ENCODE measurements at places on chromosomes 5 and 9.

DNA sequence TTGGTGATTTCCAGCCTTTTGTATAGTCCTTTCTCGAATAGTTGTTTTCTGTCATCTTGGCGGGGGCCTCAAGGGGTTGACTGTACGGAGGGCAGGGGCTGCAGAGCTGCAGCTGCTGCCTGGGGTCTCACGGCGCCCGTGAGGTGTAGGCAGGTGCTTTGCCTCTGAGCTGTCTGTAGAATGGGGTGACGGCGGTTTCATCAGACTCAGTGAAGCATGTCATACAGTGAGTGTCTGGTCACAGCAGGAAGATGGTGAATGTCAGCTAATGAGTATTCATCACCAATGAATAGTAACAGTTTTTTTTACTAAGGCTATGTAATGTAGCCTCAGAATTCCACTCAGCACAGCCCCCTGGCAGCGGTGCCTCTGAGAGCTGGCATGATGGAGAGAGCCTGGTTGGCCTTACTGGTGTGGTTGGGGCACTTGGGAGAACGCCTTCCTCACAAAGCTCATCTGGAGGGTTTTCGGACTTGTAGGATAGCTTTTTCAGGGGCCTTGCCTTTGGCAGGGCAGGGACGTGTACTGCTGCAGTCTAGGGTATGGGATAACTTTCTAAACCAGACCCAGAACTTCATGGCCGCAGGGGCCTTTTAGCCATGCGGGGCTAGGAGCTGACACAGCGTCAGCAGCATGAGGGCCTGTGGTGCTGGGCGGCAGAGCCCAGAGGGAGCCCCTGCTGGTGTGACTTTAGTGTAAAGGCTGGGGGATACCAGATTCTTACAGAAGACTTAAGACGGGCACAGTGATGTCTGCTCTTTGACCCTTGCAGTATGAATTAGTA, 15.0 kb downstream of the TENT4A start:
- peak; percentile 80 for DNase-seq

DNA sequence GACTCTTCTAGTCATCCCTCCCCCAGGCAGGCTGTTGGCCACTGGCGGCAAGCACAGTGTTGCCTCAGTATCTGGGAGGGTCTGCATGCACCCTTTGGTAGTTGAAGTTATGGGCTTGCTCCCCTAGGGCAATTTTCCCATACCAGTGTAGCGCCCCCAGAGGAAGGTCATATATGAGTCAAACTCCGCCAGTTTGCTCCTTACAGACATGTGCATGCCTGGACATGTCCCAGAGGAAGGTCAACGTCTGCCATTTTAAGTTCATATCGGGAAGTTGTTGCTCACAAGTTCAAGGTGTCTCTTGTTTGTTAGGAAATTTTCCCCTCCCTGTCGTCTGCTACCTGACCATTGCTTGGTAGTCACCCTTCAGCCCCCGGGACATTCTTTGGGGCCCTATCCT, 51.3 kb upstream of the MROH2B start:
- DNase-seq, result no peak

GRCh38 chr9:117411547-117411946, 3.3 kb downstream of the ASTN2 start:
- peak; percentile 83 for DNase-seq

DNA sequence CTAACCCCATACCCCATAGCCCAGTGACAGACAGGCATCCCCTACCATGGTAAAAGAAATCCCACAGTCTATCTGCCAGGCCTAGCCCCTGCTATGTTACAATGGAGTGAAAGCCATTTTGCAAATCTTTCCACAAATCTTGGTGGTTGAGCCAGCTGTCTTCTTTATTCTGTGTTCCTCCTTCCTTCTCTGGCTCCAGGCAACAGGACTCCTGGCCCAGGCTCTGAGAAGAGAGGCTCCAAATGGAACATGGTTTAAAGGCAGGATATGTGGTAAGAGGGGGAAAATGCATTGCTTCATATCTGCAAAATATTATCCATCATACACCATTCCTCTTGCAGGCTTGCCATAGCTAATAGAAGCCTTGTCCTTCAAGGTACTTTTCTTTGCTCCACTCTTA, 25.2 kb downstream of the FGF1 start:
- DNase-seq, result no peak

DNA sequence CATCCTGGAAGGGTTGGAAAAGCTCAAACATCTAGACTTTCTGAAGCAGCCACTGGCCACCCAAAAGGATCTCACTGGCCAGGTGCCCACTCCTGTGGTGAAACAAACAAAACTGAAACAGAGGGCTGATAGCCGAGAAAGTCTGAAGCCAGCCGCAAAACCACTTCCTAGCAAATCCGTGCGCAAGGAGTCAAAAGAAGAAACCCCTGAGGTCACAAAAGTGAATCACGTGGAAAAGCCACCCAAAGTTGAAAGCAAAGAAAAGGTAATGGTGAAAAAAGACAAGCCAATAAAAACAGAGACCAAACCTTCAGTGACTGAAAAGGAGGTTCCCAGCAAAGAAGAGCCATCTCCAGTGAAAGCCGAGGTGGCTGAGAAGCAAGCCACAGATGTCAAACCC, 87.6 kb downstream of the MAP1B start:
- no peak for DNase-seq

- DNase-seq, result no peak
Observed at GRCh38 chr5:130529511-130530485, 625.5 kb downstream of the CHSY3 start.

DNA sequence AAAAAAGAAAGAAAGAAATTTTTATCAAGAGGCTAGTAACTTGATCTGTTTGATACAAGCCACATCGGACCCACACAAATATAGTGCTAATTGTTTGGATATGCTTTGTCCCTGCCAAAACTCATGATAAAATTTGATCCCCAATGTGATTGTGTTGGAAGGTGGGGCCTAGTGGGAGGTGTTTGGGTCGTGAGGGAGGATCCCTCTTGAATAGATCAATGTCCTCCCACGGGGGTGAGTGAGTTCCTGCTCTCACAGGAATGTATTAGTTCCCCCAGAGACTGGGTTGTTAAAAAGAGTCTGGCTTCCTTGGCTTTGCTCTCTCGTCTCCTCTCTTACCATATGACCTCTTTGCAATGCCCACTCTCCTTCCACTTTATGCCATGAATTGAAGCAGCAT, 80.6 kb upstream of the CPLX2 start:
- no peak for DNase-seq

GRCh38 chr5:65737842-65738241, 15.8 kb downstream of the NLN start:
- no peak for DNase-seq

- DNase-seq, result peak; percentile 54
Observed at GRCh38 chr9:126222835-126223431, 103.7 kb upstream of the MVB12B start.

DNA sequence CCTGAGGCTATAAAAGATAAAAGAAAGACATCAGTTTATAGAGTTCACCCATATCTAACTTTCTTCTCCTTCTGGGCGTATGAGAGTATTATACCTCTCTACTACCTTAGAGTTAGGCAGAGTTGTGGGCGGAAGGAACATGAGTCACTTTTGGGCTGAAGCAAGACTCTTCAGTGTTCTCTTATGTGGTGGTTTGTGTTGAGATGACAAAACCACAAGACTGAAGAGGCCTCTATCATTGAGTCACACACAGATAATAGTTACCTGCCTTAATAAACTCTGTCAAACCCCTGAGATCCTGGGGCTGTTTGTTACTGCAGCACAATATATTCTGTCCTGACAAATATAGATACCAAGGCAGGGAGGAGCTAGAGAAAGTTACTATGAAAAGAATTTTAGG, 184.2 kb downstream of the EFNA5 start:
- no peak for DNase-seq

DNA sequence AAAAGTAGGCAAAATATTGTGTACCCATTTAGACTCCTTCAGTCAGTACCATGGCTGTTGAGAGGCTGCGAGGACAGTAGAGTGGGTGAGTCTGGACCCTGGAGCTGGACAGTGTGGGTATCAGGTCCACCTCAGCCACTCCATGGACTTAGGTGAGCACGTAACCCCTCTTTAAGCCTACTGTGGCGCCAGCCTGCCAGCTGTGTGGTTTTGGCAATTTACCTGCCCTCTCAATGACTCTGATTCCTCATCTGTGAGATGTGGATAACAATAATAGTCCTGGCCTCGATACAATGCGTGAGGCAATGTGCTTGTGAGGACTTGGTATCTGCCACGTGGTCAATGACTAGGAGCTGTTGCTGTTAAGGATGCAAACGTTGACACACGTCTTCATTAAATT, 17.9 kb downstream of the SLC1A3 start:
- no peak for DNase-seq

DNA sequence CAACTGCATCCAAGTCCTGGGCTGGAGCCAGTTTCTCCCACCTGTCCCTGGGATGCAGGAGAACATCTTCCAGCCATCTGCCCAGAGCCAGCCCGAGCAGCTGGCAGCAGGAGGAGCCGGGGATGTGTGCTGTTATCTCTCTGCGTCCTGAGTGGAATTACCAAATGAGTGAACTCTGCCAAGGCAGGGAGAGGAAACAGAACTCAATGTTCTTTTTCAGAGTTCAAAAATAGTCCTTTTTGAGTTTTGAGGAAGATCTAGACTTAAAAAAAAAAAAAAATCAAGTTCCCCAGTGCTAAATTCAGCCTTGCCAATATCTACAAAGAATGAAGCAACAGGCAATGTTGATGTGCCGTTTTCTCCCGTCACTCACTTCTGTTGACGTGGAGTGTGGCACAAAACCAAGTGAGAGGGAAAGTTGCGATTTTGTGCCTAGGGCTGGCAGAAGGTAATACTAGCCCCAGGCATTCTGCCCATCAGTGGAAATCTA, 56.2 kb downstream of the TMOD1 start:
- DNase-seq, result no peak

DNA sequence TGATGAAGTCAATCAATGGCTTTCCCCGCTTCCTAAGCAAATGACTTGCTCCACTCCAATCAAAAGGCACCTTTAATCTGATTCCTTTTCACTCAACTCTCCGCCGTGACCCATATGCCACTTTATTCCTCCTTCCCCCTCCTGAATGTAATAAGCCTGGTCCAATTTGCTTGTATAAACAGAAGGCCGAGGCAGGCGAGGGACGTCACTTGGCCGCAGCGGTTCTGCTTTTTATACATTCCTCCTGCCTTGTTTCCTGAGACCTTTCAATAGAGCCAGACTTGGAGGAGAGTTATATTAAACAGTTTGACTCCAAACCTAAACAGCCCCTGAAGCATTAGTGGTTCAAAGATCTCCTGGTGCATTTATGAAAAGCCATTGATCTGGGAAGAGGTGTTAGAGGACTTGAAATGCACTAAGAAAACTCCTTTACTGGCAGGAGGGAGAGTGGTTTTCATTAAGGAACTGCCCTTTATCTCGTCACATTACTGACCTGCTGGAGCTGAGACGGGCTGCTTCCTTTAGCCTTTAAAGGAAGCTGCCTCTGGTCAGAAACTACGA, 273.4 kb downstream of the SLIT3 start:
- DNase-seq, result no peak

- no peak for DNase-seq
Observed at GRCh38 chr5:82735160-82735789, 341.9 kb downstream of the TMEM167A start.

GRCh38 chr9:22165144-22165543, 156.0 kb upstream of the CDKN2B start:
- no peak for DNase-seq

GRCh38 chr5:181246276-181247049, 2.8 kb upstream of the RACK1 start:
- DNase-seq, result peak; percentile 96

DNA sequence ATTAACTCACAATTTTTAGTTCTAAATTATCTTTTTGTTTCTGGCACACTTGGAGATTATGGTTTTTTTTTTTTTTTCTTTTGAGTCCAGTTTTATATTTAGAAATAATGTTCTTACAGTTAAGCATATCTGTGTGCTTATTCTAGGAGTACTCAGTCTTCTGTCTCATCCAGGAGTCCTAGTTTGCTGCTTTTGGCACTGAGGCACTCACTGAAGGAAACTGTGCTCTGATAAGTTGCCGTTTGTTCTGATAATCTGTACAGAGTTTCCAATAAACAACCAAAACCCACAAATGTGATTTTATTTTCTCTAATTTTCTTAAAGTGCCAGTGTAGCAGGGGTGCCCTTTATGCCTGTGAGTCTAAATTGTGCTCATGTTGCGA, 251.0 kb downstream of the LRRC70 start:
- DNase-seq, result no peak

DNA sequence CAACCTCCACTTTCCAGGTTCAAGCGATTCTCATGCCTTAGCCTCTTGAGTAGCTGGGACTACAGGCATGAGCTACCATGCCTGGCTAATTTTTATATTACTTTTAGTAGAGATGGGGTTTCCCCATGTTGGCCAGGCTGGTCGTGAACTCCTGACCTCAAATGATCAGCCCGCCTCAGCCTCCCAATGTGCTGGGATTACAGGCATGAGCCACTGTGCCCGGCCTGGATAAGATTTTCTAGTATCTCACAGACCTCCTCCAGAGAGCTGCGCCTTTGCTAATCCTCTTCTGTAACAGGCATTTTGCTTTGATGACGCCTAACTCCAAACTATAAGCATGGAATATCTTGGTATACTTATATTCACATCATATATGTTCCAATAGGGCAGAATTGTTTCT, 99.4 kb downstream of the FSTL4 start:
- no peak for DNase-seq

DNA sequence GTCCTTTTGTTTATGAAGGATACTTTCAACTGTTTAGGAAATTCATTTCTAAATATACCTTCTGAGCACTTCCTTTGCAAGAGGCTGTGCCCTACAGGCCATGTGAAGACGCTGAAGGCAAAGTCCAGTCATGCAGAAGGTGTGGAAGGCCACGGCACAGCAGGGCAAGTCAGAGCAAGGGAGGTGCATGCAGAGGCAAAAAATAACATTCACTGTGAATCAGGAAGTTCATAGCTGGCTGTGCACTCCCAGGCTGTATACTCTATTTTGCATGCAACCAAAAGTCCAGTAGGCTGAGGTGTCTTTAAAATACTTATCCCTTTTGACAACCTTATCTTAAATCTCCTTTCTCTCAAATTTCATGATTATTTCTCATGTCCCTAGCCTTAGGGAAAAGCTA, 50.3 kb downstream of the GNAQ start:
- no peak for DNase-seq

GRCh38 chr9:27154908-27155307, 45.9 kb downstream of the TEK start:
- DNase-seq, result no peak

DNA sequence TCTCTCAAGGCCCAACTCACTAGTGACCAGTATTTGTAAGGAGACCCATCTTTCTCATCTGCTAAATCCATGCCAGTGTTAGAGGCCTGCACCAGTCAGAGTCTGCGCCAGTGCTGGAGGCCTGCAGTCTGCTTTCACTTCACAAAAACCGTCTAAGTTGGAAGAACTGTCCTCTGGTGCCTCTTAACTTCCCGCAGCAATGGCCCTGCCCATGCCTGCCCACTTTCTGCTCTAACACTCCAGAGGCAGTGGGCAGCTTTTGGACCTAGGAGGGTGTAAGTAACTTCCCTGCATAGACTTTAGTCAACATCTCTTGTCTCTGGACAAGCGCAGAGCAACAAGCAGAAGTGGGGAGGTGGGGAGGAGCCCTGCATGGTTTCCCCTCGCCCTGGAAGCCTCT, 152.9 kb downstream of the AUH start:
- DNase-seq, result no peak
